ENCODE measurements at places on chromosomes 13 and 19. TPM values are rescaled to one million over a fixed set of nuclear protein-coding genes. Genes with fewer than 3 reads are reported as not detected.

The ZNF628 gene
- total RNA-seq = 0.86 TPM

The C19orf73 gene
- total RNA-seq = 0.32 TPM

The RASIP1 gene
- total RNA-seq = 2.6 TPM

The LHB gene
- not detected for total RNA-seq

The C19orf38 gene
- total RNA-seq = not detected

The JSRP1 gene
- total RNA-seq = not detected

The ACTL9 gene
- not detected for total RNA-seq

The HIPK4 gene
- total RNA-seq = under 0.01 TPM

The SMIM24 gene
- total RNA-seq = not detected

The MYO16 gene
- total RNA-seq = 0.86 TPM

The CRB3 gene
- 0.43 TPM for total RNA-seq

The YJEFN3 gene
- 0.43 TPM for total RNA-seq

The ELSPBP1 gene
- not detected for total RNA-seq

The ACP7 gene
- not detected for total RNA-seq

The ZNF256 gene
- total RNA-seq = 5.2 TPM

The PSG7 gene
- not detected for total RNA-seq

The LMTK3 gene
- total RNA-seq = 0.32 TPM

The CCDC106 gene
- 9.0 TPM for total RNA-seq

The CRLF1 gene
- total RNA-seq = not detected

The LGALS16 gene
- not detected for total RNA-seq

The SIGLEC12 gene
- total RNA-seq = not detected

The NKPD1 gene
- under 0.01 TPM for total RNA-seq

The C19orf85 gene
- not detected for total RNA-seq

The GTPBP3 gene
- 14.2 TPM for total RNA-seq

The ZNF561 gene
- total RNA-seq = 57.9 TPM

The ZNF565 gene
- total RNA-seq = 1.6 TPM

The IZUMO1 gene
- total RNA-seq = not detected

The MAST1 gene
- under 0.01 TPM for total RNA-seq

The PSPN gene
- total RNA-seq = 1.7 TPM

The FBXW9 gene
- 15.1 TPM for total RNA-seq
